ENCODE measurements at places on chromosomes 2 and 18. TPM values are rescaled to one million over a fixed set of nuclear protein-coding genes. Genes with fewer than 3 reads are reported as not detected.

Gene FOXI3
- not detected for total RNA-seq

DNA sequence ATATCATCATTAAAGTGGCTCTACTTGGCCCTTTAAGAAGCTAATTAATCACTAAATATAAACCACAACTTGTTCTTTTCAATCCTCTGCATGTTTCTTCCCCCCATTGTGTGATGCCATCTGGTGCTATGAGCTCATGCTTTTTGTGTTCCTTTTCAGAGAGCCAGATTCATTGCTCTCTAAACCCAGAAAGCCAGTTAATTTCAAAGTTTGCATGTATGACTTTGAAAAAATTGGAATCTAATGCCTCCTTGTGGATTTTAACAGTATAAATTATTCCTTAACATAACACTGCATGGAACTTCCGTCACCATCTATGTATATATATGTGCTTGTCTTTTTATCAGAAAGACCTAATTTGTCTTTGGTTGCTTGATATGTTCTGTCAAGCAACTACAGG is 31.1 kb downstream of the TMEM178A start:
- no peaks in the 10 kb centered on the region for H3K36me3 ChIP-seq
- DNase-seq = no peak
- H3K27ac ChIP-seq = no peak overlapping the region
- no peak overlapping the region for H3K4me3 ChIP-seq
- H3K27me3 ChIP-seq = peaks cover 16% of the 10 kb centered on the region

GRCh38 chr2:74497777-74498499 is 1.5 kb downstream of the LBX2 start:
- peaks cover 45% of the 10 kb centered on the region for H3K27me3 ChIP-seq
- peak overlapping the region; percentile 15 for H3K27ac ChIP-seq
- H3K4me3 ChIP-seq = peak overlapping the region; percentile 77
- DNase-seq = peak; percentile 52
- H3K36me3 ChIP-seq = peaks cover 7% of the 10 kb centered on the region

Gene UBXN4
- total RNA-seq = 97.0 TPM

Gene SLC19A3
- total RNA-seq = not detected

DNA sequence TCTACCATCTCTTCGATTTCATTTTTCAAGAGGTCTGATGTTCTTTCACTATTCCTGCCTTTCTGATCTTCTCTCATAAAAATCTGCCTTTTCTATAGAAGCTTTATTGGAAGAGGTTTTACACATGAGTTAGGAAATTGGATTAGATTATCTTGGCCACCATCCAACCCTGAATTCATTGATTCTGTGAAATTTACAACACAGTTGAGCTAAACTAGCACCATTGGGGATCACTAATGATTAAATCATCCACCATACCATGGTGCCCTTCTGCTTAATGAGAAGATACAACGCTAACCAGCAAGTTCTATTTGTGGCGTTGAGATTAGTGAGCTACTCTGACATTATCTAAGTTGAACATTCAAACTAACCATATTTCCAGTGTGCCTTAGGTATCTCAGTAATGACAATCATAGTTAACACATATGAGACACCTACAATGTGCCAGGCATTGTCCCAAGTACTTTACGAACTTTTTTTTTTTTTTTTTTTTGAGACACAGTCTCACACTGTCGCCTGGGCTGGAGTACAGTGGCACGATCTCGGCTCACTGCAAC is 17.3 kb upstream of the LBH start:
- peaks cover 45% of the 10 kb centered on the region for H3K4me1 ChIP-seq
- H3K27me3 ChIP-seq = no peaks in the 10 kb centered on the region
- H3K36me3 ChIP-seq = peaks cover 2% of the 10 kb centered on the region

Gene FNDC4
- not detected for total RNA-seq

GRCh38 chr2:98693477-98693876 is 37.5 kb downstream of the MGAT4A start:
- H3K27me3 ChIP-seq = no peaks in the 10 kb centered on the region
- H3K27ac ChIP-seq = peak overlapping the region; percentile 93
- DNase-seq = no peak
- H3K4me3 ChIP-seq = peak overlapping the region; percentile 55

DNA sequence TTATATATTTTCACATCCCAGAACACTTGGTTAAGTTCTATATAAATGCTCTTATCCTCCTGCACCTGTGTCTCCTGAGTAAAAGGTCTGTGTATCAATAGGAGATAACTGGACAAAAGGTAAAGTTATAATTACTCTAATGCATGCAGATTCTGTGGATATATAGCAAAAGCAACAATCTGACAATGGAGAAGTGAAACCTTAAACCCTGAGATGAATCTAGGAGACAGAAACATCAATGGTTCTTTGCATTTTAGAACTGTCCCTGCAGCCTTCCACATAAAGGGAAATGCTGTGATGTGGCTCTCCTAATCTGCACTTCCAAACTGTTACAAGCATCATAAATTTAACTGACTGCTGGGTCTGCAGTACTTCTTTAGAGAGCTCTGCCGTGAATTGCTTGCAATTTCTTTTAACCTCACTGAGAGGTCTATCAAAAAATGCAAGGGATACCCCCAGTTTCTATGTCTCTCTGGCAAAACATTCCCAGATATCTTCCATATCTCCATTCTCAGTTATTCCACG is 42.8 kb upstream of the FSIP2 start:
- H3K4me3 ChIP-seq = no peak overlapping the region
- H3K4me1 ChIP-seq = no peaks in the 10 kb centered on the region
- no peaks in the 10 kb centered on the region for H3K27me3 ChIP-seq
- no peak for DNase-seq

DNA sequence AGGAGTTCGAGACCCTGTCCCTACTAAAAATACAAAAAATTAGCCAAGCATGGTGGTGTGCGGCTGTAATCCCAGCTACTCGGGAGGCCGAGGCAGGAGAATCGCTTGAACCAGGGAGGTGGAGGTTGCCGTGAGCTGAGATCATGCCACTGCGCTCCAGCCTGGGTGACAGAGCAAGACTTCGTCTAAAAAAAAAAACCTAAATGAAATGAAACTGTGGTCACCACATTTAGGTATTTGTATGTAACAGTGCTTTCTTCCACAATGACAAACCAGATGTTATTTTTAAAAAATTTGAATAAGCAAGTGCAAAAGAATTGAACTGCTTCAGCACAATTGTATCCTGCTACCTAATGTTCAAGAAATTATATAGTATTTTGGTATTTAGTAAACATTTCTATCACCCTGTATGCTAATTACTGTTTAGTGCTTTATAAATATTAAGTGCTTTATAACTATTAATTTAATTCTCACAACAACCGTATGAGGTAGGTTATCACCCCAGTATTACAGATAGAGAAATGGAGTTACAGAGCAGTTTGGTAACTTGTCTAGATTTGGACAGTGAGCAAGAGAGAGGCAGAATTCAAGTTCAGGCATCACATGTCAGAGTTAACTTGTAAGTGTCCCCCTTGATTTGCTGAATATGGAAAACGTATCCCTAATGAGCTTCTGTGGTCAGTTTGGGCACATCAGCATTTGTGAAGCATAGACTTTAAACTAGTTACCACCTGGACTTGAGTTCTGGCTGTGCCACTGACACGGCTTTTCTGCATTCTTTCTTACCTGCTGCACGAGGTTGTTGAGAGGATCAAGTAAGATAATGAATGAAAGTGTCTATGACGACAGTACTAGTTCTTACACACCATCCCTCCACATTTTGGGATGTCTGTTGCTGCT is 14.4 kb downstream of the PHLPP1 start:
- DNase-seq = no peak
- H3K36me3 ChIP-seq = no peaks in the 10 kb centered on the region
- no peaks in the 10 kb centered on the region for H3K4me1 ChIP-seq
- no peak overlapping the region for H3K27ac ChIP-seq

DNA sequence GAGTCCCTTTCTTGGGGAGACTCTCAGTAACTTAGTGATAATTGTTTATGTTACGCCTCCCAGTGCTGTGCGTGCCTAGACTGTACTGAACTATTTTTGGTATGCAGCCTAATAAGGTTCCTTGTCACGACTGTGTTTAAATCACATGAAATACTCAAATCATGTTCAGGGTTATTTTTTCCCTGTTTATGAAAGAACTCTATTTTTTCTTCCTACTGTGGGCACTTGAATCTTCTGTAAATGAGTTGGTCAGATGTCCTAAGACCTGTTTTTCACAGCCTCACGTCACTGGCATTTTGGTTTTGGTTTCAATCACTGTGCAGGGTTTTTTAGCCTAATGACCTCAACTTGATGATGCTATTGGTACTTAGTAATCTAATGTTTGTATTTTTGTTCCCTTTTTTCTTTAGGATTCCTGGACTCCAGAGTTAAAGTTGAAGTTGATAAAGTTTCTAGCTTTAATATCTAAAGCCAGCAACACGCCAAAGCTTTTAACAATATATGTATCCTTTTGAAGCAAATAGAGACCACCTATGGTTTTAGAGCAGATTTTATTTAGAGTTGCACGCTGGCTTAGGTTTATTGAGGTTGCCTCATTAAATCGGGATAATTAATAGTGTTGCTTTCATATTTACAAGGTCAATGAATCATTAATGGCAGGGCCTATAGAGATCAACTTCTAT is 24.0 kb downstream of the ARMC9 start:
- no peak overlapping the region for H3K27ac ChIP-seq
- H3K4me3 ChIP-seq = no peak overlapping the region
- H3K27me3 ChIP-seq = no peaks in the 10 kb centered on the region
- H3K36me3 ChIP-seq = no peaks in the 10 kb centered on the region
- no peak for DNase-seq
- H3K4me1 ChIP-seq = no peaks in the 10 kb centered on the region

- no peaks in the 10 kb centered on the region for H3K36me3 ChIP-seq
- H3K27ac ChIP-seq = no peak overlapping the region
- H3K4me1 ChIP-seq = no peaks in the 10 kb centered on the region
- peaks cover 13% of the 10 kb centered on the region for H3K27me3 ChIP-seq
- H3K4me3 ChIP-seq = no peak overlapping the region
Observed at GRCh38 chr2:94994063-94994913, 31.2 kb upstream of the MAL start.

- no peak overlapping the region for H3K27ac ChIP-seq
- H3K36me3 ChIP-seq = peaks cover 53% of the 10 kb centered on the region
- H3K27me3 ChIP-seq = no peaks in the 10 kb centered on the region
Observed at GRCh38 chr2:15313657-15314056, 247.5 kb downstream of the NBAS start.
